Bronchus fibroblast of lung (primary cell): ENCODE measurements at places on chromosomes 7 and 10. TPM values are rescaled to one million over a fixed set of nuclear protein-coding genes. Genes with fewer than 3 reads are reported as not detected.

The TEX47 gene
- total RNA-seq, result not detected in 2 replicates

The SRGN gene
- total RNA-seq, result 110 TPM in 2 replicates

The HOXA5 gene
- 30.6 and 36.8 TPM in 2 replicates for total RNA-seq

The PWWP2B gene
- total RNA-seq, result 4.2 and 4.5 TPM in 2 replicates

The PALD1 gene
- 1.3 and 1.5 TPM in 2 replicates for total RNA-seq

The CELF2 gene
- total RNA-seq, result 1.7 and 2.2 TPM in 2 replicates

The EVX1 gene
- total RNA-seq, result not detected in 2 replicates
